ENCODE measurements at places on chromosomes 11 and 22.

GRCh38 chr11:47941907-47942558 lies 38.3 kb upstream of the PTPRJ start:
- no peak for DNase-seq

- no peak for DNase-seq
Measured at GRCh38 chr11:87597725-87598124, 560.0 kb downstream of the TMEM135 start.

DNA sequence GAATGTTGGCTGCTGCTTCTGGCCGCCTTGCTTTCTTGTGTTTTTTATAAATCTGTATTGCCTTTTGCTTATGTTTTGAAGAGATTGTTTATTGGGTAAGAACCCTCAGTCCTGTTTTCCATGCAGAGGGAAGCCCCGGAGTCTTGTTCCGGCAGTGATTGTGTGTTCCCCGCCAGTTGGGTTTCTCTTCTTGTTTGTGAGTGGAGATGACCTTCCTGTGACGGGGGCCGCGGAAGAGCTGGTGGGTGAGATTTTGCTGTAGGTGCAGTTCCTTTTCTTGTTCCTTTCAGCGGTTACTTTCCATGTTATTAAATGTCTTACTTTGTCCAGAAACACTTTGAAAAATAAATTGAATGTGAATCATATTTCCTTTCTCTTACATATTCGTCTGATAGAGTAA lies 8.3 kb downstream of the TBC1D22A start:
- no peak for DNase-seq

DNA sequence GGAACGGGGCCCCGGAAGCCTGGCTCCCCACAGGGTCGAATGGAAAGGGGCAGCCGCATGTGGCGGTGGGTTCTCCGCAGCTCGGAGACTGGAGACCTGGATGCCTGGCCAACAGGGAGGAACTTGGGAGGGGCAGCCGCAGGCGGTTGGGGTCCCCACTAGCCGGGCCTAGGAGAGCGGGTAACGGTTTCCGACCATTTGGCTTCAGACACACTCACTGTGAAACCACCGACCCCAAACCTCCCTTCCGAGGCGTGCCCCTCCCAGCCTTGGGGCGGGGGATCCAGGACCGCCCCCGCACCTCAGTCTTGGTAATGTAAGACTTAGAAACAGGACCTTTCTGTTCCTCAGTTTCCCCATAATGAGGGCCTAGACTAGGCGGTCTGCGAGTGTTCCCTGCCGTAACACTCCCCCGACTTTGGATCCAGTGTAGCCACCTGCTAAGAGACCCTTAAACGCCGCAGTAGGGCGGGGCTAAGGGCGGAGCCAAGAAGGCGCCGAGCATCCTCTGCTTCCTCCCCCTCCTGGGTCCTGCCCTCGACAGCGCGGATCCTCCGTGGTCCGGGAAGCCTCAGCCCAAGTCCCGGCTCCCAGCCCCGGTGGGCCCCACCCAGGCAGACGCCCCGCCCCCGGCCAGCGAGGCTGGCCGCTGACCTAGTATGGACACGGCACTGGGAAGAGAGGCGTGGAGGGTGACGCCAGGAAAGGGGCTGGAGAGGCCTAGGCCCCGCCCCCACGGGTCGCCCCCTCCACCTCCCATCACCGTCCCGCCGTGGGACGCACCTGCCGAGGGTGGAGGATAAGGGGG lies 1.8 kb upstream of the RASGRP2 start:
- DNase-seq: no peak

- DNase-seq: no peak
Measured at GRCh38 chr11:20000351-20001134, 159.7 kb downstream of the DBX1 start.

- no peak for DNase-seq
Measured at GRCh38 chr11:64516226-64516625, 74.8 kb upstream of the SLC22A12 start.

GRCh38 chr11:2276280-2277007 lies 6.1 kb upstream of the ASCL2 start:
- no peak for DNase-seq

DNA sequence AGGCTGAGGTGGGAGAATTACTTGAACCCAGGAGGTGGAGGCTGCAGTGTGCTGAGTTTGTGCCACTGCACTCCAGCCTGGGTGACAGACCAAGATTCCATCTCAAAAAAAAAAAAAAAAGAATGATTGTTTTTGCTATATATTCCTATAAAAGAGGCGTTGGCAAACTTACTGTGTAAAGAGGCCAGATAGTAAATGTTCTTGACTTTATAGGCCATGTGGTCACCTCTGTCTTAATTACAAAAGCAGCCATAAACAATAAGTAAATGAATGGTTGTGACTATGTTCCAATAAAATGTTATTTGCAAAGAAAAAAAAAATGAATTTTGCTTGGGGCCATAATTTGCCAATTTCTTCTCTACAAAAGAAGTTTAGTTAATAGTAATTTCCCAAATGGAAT lies 12.3 kb downstream of the ATM start:
- DNase-seq: no peak

GRCh38 chr22:47308886-47309285 lies 546.4 kb downstream of the TBC1D22A start:
- DNase-seq: no peak

GRCh38 chr11:67593565-67593905 lies 9.9 kb downstream of the GSTP1 start:
- no peak for DNase-seq

DNA sequence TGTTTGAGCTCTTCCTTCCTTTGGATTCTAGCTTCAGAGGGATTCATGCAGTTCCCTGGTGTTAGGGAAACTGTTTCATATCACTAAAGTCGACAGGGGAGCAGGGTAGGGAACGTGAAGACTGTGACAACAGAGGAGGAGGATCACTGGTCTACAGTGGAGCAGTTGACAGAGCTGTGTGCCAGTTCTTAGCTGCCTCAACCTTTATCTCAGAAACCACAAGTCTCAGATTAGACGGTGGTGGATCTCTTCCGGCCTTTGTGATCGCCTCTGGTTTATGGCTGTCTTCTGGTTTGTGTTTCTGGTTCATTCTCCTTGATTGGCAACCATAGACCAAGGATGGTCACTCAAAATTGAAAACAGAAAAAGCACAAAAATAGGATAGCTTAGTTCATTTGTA lies 538.9 kb upstream of the API5 start:
- DNase-seq: no peak

DNA sequence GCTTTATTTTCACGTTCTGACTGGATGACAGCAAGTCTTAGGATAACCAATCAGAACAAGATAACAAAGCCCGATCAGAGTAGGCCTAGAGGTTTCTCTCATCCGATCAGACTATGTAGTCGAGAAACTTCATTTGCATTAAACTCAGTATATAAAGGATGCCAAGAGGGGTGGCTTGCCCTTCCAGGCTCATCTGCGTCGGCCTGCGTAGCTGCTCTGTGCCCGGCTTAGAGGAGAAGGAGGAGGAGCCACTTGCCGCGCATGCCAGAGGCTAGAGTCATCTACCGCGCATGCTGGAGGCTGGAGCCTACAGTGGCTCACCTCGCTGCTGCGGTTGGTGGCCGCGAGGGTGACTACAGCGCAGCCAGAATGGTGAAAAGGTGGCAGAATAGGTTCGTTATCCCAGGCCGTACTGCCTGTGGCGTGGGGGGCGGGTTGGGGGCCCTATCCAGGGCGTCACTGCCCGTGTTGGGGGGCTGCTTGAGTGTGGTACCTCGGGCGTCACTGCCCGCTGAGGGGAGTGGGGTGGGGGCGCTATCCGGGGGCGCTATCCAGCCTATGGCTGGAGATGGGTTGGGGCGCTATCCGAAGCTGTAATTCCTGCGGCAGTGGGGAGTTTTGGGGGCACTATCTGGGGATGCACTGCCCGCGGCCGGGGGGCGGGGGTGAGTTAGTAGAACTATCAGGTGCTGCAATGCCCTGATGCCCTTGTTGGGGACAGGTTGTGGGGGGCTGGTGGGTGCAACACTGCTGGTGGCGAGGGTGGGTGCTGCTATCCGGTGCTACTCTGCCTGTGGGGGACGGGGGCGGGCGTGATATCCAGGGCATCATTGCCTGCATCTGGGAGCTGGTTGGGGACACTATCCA lies at the start of gene RFPL2:
RFPL2 (minus strand) TSS at position 218 of the 867 bp plus-strand sequence. CDS start 2,622 bp downstream, outside the sequence.
- no peak for DNase-seq

DNA sequence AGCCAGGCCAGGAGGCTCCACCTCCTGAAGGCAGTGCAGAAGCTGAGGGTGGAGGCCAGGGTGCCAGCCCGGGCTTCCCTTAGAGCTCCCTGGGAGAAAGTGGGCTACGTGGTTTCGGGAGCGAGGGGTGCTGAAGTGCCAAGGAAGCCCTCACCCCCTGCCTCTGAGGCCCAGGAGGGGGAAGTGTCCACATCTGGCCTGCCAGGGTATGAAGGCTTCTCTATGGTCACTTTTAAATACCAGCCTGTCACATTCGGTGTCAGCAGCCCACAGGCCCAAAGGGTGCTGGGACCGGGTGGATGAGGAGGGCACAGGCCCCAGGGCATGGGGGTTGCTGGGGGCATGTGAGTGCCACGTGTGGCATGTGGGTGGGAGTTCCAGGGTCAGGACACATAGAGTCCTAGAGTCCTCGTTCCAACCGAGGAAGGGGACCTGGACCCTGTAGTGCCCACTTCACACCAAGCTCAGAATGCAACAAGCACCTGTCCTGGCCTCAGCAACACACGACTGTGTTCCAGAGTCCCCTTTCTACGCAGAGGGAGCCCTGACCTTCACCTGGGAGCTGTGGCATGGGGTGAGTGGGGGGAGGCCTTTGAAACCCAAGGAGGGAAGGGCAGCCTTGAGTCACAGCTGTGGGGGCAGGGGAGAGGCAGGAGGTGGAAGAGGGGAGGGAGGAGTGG lies 1.7 kb downstream of the SHISA8 start:
- DNase-seq: no peak

DNA sequence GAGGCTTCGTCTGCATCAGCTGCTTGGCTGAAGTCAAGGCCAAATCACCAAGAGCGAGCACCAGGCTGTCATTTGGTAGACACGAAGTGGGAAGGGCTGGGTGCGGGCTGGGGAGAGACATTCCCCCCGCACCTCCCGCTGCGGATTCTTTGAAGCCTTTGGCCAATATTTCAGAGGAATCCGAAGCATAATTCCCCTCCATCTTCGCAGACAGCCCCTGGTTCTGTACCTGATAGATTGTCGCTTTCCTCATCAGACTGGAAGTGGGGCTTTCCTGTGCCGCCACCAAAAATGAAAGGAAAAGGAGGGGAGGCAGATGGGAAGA lies 15.3 kb downstream of the BLID start:
- DNase-seq: no peak

GRCh38 chr22:45952151-45952550 lies 24.8 kb downstream of the WNT7B start:
- no peak for DNase-seq

DNA sequence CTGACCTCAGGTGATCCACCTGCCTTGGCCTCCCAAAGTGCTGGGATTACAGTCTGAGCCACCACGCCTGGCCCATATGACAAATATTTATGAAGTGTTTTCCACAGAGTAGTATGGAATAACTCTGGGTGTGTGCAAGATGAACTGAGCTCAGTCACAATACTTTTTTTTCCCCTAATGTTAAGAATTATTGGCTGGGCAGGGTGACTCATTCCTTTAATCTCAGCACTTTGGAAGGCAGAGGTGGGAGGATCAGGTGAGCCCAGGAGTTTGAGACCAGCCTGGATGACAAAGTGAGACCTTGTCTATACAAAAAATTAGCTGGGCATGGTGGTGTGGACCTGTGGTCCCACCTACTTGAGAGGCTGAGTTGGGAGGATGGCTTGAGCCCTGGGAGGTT lies 6.4 kb downstream of the PTPRJ start:
- DNase-seq: no peak

DNA sequence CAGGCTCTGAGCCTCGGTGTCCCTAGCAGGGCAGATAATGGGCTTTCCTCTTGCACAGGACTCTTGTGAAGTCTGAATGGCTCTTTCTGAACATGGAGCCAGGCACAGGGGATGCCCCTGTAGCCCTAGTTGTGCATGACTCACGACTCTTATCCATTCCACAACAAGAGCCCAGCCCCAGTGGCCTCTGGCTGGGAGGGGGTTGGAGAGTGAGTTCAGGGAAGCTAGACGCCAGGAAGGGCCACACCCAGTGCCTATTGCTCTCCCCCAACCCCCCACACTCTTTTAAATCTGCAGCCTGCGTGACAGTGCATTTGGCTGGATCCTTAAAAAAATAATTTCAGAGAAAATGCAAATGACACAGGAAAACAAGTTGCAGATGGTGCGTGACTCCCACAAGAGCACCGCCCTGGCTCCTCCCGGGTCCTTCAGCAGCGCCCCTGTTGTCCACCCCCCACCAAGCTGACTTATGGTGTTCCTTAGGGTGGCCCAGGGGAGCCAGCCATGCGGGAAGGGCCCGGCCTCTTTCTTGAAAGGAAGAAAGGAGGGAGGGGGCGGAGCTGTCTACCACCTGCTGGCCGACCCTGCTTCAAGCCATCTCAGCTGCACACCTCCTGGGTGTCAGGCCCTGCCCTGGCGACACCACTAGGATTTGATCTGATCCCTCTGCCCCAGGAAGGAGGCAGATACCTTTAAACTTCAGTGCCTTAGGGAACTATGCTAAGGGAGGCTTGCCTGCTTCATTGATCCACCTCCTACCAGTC lies 74.7 kb downstream of the MN1 start:
- no peak for DNase-seq

GRCh38 chr11:12235553-12235946 lies 125.2 kb downstream of the MICAL2 start:
- no peak for DNase-seq

DNA sequence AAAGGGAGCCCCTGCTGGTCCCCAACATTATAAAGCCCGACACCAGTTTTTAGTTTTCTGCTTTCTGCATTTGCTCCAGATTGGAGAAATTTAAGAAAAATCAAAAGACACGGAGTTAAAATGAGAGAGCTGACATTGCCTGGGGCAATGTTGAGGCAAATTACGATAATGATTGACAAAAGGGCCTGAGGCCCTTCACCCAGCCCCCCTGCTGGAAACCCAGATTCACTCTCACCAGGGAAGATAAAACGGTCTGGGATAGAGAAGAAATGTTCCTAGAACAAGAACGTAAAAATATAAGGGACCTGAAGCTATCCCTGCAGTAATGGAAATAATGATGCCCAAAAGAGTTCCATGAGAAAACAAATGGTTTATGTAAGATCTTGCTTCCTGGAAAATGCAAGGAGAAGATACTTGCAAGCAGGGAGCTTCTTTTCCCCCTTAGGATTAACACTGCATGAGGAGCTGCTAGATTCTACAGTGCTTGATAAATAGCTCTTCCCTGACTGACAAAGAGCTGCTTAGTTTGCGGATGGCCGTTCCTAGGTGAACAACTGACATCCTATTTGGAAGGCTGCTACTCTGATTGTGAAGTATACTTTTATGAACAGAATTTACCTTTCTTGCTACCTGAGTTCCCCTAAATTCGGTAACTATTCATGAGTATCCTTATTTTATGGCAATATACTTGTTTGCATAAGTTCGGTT lies 40.6 kb upstream of the GNAZ start:
- DNase-seq: no peak

DNA sequence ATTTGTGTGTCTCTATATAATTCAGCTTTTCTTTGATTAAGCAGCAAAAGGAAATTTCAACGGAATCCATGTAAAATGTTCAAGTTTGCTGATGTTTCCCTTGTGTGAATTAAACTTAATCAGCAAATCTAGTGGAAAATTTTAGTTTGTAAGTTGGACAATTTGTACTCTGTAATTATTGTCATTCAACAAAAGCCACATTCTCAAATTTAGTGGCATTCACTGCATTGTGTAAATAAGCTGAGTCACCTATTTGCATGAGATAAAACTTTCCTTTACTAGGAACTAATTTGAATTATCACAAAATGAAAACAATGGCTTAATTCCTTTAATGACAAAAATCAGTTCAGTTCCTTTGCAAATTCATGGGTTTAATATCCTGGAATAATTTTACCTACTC lies 784.2 kb upstream of the CCDC179 start:
- no peak for DNase-seq

Data from keratinocyte (primary cell).